ENCODE measurements at places on chromosomes 16 and 17.

- no peak for DNase-seq
Observed at GRCh38 chr16:89798832-89799370, 17.5 kb downstream of the FANCA start.

- DNase-seq: peak; percentile 78
Observed at GRCh38 chr17:50686494-50687199, 21.1 kb downstream of the ANKRD40 start.

DNA sequence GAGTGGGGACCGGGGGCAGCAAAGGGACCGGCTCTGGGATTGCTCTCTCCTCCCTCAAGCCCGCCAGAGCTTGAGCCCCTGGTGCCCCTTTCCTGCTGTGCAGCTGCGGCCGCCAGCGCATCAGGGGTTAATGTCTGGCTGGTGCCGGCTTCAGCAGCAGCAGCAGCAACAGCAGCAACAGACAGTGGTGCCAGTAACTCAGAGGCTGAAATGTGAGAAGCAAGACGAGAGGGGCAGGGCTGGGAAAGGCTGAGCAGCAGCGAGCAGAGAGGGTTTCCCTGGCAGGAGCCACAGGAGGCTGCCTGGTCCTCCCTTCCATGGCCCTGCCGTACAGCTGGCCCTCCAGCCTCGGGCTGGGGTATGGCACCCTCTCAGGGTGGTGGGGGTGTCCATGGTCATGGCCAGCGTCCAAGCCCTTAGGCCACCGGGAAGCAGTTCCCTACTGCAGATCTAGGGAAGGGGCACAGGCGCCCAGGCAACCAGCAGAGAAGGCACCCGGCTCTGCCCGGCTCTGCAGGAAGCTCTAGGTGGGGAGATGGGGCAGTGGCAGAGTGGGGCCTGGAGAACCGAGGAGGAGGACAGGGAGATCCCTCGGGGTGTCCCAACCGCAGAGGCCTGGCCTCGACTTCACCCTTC lies 21.1 kb upstream of the TFAP4 start:
- peak; percentile 66 for DNase-seq

- DNase-seq: no peak
Observed at GRCh38 chr16:86384263-86384649, 126.1 kb upstream of the FOXF1 start.

DNA sequence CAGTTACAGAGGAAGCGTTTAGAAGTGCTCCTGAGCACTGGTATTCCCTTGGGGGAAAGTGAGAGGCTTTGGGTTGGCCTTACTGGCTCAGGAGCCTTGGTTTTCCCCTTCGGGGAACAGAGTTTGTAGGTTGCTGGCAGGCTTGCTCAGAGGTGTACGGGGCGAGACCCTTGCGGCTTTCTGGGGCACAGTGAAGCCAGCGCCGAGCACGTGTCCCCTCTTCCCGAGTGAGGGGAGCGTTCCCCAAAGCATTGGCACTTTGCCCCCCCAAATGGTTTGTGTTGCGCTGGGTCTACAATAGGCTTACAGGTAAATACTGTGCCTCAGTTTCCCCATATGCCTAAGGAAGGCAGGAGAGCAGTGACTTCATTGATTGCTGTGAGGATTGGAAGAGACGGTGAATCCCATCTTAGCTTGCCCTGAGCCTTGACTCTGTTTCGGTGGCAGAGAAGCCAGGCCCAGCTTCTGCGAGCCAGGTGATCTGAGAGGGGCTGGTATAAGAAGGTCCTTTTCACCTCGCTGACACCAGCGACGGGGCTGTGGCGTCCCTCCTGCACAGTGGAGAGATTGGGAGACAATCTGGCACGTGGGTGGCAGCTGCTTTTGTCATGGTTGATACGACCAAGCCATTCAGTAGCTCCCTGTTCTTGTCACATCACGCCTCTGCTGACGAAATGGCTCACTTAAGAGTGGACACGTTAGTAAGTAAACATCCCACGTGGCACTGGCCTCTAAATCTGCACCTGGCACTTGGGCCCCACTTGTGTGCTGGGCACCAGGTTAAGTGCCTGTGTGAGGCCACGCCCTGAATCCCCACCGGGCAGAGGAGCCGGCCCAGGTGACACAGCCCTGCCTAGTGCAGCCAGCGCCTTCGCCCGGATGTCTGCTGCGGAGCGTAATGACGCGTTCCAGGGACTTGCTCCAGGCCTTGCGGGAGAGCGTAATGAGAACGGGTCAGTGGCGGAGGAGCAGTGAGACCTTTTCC lies 55.0 kb downstream of the MEAK7 start:
- DNase-seq: no peak

DNA sequence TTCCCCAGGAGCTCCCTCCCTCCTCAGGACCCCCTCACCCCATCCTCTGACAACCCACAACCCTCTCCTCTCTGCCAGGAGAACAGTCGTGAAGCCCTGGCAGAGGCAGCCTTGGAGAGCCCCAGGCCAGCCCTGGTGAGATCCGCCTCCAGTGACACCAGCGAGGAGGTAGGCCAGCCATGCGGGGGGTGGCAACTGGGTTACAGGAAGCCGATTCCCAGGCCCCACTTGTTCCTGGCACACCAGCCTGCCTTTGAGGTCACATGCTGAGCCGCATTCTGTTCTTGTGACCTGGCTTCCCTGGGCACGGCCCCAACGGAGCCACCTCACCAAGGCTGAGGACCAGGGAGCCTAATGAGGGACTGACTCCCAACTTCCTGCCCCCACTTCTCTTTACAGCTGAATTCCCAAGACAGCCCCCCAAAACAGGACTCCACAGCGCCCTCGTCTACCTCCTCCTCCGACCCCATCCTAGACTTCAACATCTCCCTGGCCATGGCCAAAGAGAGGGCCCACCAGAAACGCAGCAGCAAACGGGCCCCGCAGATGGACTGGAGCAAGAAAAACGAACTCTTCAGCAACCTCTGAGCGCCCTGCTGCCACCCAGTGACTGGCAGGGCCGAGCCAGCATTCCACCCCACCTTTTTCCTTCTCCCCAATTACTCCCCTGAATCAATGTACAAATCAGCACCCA lies 7.9 kb downstream of the NAT9 start:
- DNase-seq: no peak

GRCh38 chr17:30824002-30824355 lies 513 bp downstream of the CRLF3 start:
- no peak for DNase-seq

GRCh38 chr17:60110586-60110985 lies 31.9 kb upstream of the HEATR6 start:
- DNase-seq: peak; percentile 15

DNA sequence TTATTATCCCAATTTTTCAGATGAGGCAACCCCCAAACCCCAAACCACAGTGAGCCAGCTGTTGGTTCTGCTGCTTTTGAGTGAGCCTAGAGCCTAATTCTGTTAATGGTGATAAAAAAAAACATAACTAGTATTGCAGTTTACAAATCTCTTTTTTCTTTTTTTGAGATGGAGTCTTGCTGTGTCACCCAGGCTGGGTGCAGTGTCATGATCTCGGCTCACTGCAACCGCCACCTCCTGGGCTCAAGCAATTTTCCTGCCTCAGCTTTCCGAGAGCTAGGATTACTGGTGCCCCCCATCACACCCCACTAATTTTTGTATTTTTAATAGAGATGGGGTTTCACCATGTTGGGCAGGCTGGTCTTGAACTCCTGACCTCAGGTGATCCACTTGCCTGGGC lies 3.1 kb downstream of the WNT9B start:
- no peak for DNase-seq

- no peak for DNase-seq
Observed at GRCh38 chr17:47629826-47630225, 19.9 kb upstream of the KPNB1 start.

DNA sequence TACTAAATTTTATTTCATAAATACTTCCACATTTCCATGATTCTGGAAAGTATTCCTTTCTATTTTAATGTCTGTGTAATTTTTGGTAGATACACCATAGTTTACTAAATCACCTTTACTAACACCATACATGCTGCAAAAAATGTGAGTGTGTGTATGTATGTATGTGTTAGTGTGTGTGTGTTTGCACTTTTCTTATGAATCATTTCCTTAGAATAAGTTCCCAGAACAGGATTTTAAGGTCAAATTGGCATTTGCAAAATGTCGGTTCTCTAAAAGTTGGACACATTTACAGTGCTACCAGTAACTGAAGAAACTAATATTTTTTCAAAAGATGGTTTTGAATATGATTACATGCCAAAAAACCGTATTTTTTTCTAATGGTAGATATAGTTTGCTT lies 137.1 kb downstream of the CYB561 start:
- DNase-seq: no peak

GRCh38 chr16:81848306-81848853 lies 69.3 kb downstream of the PLCG2 start:
- no peak for DNase-seq

DNA sequence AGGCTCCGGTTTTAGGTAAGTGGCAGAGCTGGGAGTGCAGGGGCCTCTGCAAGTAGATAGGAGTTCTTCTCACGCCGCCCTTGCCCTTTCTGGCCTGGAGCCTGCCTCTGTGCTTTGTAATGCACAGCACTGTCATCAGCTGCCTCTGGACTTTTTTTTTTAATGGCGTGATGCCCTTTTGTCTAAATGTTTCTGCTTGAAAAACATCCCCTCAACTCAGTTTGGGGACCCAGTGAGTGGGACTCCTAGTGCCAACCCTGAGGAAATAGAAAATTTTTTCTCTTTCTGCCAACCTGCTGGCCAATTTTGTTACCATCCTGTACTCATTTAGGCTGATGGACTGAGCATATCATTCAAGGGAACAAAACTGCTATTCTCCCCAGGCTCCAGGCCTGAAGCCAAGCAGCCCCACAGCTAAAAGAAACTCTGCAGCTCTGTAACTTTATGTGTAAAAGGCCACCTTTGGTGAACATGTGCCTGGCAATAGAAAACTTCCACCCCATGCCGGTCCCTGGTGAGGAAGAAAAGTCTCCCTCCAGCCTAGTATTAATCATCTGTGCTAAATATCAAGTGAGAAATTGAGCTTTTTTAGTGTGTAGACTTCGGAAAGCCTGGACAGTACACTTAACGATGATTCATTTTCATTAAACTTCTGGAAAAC lies 22.5 kb downstream of the SLC6A2 start:
- DNase-seq: no peak

DNA sequence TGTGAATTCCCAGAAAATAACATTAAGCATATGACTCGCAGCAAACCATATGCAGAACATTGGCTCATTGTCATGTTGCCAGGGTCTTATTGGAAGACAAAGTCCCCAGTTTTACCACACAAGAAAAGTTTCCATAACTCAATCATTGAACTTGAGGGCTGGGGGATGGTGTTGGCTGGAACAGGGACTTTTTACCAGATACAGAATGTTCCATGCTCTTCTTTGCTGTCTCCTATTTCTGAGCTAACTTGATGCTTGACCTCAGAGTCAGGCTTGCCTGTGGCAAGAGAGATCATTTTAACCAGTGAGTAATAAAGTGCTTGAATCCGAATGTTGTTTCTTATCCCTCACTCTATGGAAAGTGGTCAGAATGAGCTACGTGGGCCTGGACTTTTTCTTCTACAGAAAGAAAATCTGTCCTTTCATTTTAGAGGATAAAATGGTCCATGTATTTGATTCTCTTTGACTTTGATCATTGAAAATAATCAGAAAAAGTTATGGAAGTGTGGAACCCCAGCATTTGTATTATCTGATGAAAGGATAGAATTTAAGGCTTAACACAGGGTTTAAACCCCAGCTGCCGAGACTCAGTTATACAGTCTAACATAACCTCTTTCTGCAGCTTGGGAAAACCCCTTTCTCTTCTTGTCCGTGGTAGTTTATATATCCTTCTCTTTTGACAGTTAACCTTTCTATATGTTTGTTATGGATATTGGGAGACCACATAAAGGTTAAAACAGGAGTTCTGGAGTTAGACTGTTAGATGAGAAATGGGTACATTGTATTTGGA lies 67.0 kb downstream of the TUBD1 start:
- DNase-seq: no peak

- no peak for DNase-seq
Observed at GRCh38 chr16:87993901-87994300, 42.7 kb downstream of the BANP start.

- DNase-seq: peak; percentile 77
Observed at GRCh38 chr17:39209317-39210092, 9.4 kb downstream of the RPL19 start.

DNA sequence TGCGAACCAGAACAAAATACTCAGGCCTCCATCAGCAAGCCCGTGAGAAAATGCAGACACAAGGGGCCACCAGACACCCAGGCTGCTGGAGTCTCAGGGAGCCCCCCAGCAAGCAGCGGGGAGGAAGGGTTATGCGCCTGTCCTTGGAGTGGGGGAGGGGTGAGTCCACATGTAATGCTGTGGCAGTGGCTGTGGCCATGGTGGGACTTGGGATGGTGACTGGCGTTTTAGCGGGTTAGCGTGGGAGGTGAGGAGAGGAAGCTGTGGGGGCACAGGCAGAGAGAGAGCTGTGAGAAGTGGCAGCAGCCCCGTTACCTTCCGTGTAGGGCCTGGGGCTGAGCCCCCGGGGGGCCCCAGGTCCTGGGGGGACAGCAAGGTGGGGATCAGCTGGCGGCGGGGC lies 58.3 kb downstream of the SRCIN1 start:
- no peak for DNase-seq

- no peak for DNase-seq
Observed at GRCh38 chr16:48558371-48558841, 51.6 kb downstream of the N4BP1 start.

DNA sequence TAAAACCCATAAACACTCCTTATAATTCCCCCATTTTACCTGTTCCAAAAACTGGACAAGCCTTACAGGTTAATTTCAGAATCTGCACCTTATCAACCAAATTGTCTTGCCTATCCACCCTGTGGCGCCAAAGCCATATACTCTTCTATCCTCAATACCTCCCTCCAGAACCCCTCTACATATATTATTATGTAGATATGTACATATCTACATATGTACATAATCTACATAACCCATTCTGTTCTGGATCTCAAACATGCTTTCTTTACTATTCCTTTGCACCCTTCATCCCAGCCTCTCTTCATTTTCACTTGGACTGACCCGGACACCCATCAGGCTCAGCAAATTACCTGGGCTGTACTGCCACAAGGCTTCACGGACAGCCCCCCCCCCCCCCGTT lies 12.0 kb upstream of the ENDOV start:
- DNase-seq: no peak

- no peak for DNase-seq
Observed at GRCh38 chr17:4008082-4008435, 43.8 kb upstream of the ATP2A3 start.

- no peak for DNase-seq
Observed at GRCh38 chr16:81810894-81811538, 31.9 kb downstream of the PLCG2 start.

- DNase-seq: no peak
Observed at GRCh38 chr17:81630274-81630673, 6.6 kb downstream of the NPLOC4 start.

DNA sequence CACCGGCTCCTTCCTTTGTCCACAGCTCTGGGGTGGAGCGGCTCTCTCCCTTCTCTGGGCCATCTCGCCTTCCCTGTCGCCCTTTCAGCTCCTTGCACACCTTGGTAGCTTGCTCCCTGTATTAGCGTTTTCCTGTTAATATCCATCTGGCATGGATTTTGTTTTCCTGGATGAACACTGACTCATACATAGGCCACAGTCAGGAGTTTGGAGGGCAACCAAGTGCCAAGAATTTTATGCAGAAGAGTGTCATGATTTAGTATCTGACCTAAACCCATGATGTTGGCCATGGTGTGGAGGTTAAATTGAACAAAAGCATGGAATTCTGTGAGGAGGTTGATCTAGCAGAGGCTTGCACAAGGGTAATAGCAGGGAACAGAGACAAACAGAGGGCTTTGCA lies 180.9 kb downstream of the AIPL1 start:
- DNase-seq: no peak

- DNase-seq: peak; percentile 79
Observed at GRCh38 chr17:38742411-38743308, 5.5 kb downstream of the PCGF2 start.

Data from ureter (tissue), 1 donor.